ENCODE measurements at places on chromosomes 1 and 21.

DNA sequence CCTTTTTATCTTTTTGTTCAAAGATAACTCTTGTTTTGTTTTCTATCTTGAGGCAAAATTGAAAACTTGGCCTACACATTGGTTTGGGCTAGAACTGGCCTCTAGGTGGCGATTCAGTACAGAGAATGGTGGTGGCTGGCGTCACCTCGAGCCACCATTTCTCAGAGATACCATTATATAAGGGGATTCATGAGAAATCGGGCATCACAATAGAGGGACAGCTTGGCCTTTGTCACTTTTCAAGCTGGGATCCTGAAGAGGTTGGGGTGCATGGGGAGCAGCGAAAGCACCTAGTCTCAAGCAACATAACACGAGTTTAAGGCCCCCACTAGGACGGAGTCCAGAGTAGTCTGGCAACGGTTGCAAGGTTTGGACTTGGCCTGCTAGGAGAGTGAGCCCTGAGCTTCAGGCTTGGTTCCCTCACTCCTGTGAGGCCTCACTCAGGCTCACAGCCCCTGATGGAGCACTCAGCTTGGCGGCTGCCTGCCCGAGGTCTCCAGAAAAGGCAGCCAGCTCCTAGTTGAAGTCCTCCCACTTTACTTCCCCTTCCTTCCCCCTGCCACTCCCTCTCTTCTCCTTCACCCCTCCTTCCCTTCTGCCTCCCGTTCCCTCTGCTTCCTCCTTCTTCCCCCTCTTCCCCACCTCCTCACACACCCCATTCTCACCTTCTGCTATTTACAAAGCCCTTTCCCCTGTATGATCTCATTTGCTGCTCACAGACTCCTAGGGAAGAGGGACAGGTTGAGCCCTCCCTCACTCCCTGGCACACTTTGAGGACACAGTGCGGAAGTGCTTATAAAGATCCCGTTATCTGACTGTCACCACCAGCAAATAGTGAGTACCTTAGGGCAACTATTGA is 67.8 kb downstream of the LRIG2 start:
- DNase-seq, result peak; percentile 43

DNA sequence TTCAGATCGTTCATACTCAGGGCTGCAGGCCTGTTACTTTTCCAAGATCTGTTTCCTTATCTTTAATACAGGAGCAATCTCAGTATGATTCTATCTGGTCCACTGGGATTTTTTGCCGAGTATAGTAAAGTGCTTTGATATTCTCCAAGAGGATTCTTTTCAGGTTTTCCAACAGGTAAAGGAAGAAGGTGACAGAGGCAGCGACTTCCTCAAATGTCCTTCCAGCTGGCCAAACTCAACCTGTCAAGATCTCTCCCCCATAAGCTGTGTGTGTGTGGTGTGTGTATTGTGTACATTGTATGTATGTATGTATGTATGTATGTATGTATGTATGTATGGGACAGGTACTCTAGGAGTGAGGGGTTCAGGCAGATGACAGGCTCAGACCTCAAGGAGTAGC is 1.1 kb downstream of the AKR1A1 start:
- no peak for DNase-seq

GRCh38 chr1:91775227-91775626 is 110.7 kb downstream of the TGFBR3 start:
- DNase-seq, result no peak

DNA sequence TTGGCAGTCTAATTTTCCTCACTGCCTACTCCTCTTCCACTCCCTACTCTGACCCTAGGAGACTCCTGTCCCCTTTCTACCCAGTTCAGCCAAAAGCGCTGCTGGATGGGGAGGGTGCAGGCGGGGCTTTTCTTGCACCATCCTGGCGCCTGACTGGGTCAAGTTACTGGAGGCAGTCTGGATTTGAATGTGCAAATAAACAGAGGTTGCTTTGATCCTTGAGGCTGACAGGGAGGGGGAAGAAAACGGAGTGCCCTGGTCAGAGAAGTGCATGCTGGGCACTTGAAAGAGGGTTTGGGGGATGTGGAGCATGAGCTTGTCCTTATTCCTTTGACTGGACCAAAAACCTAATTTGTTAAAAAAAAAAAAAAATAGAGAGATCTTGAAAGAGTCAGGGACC is 76.8 kb upstream of the SOX13 start:
- DNase-seq, result no peak

- DNase-seq, result no peak
These were observed 34.1 kb downstream of the RGSL1 start for GRCh38 chr1:182484067-182484466.

DNA sequence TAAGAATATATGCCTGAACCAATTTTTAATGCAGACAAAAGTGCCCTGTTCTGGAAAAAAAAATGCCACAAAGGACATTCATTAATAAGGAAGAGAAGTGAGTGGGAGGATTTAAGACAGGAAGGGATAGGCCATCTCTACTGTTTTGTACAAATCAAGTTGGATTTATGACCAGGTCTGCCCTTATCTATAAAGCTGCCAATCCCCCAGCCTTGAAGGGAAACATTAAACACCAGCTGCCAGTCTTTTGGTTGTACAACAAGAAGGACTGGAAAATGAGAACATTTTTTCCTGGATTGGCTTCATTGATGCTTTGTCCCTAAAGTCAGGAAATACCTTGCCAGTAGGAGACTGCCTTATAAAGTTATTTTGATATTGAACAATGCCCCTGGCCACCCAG is 444.0 kb downstream of the NPHP4 start:
- DNase-seq, result no peak

DNA sequence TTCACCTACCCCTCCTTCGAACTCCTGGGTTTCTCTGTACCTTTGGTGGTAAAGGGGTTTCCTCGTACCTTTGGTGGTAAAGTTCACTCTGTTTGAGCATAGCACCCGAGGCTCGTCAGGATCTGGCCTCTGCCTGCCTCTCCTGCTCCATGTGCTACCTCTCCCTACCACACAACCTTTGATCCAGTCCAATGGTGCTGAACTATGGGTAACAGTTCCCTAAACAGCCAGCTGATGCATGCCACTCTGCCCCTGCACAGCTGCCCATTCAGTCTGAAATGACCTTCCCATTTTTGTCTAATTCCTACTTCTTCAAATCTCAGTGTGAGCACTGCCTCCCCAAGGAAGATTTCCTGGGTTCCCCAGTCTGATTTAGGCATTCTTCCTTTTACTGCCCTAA is 14.0 kb downstream of the OVAAL start:
- no peak for DNase-seq

DNA sequence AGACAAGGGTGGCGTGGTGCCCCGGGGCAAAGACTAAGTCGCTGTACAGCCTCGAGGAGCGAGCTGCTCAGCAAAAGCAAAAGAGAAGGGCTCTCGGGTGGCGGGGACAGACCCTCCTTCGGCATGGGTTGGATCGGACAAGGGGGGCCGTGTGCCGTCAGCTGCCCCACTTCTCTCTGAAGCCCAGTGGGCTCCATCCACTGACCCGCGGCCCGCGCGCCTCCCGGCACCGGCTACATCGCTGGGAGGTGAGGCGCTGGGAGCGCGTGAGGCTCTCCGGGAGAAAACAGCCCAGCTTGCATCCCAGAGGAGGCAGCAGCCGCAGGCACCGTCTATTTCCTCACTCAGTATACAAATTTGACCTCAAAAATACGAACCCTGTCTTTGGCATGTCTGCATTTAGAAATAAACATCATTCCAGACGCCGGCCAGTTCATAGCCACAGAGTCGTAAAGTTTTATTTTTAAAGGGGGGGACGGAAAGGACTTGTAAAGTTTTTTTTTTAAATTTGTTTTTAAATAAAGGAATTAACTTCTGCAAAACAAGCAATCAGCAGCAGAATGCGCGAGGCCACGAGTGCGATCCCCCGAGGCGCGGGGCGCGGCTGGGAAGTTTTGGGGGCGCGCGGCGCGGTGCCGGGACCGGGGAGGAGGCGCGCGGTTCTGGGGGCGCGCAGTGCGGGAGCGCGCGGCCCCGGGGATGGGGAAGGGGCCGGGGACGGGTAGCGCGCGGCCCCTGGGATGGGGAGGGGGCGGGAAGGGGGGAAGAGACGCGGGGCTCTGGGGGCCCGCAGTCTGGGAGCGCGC is 689 bp upstream of the GPR137B start:
- DNase-seq, result no peak

GRCh38 chr1:65844296-65844695 is 51.6 kb downstream of the PDE4B start:
- DNase-seq, result no peak

- no peak for DNase-seq
These were observed 651.8 kb downstream of the LMO4 start for GRCh38 chr1:87980494-87980893.

DNA sequence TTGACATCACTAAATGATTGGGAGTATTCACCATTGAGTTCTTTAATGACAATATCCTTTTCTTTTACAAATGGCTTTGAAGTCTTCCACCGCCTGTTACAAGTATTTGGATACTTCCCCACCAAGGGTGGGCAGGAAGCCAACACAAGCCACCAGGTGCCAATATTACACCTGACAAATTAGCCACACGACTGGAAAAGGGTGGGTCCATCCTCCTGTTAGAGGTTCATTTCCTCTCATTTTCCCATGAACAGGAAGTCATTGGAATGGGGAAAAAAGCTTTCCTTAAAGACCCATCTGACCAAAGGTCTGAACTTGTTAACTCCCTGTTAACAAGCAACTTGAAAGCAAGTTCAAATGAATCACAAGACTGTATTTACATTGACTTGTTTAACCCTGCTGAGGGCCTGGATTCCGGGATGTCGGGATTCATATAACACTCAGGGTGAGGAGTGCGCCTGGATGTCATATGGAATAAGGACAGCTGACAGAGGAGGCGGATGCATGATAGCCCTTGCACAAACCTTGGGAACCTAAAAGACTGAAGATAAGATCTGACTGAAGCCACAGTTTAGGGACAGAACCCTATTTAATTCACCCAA is 40.5 kb upstream of the PROX1 start:
- DNase-seq, result no peak

DNA sequence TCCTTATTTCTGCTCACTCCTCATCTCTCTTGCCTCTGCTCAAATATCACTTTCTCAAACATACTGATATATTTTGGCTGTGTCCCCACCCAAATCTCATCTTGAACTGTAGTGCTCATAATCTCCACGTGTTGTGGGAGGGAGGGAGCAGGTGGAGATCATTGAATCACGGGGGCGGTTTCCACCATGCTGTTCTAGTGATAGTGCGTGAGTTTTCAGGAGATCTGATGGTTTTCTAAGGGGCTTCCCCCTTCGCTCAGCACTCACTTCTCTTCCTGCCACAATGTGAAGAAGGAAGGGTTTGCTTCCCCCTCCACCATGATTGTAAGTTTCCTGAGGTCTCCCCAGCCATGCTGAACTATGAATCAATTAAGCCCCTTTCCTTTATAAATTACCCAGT is 26.6 kb downstream of the ZBTB8OS start:
- peak; percentile 13 for DNase-seq

GRCh38 chr1:85137660-85138059 is 63.2 kb downstream of the SYDE2 start:
- no peak for DNase-seq

DNA sequence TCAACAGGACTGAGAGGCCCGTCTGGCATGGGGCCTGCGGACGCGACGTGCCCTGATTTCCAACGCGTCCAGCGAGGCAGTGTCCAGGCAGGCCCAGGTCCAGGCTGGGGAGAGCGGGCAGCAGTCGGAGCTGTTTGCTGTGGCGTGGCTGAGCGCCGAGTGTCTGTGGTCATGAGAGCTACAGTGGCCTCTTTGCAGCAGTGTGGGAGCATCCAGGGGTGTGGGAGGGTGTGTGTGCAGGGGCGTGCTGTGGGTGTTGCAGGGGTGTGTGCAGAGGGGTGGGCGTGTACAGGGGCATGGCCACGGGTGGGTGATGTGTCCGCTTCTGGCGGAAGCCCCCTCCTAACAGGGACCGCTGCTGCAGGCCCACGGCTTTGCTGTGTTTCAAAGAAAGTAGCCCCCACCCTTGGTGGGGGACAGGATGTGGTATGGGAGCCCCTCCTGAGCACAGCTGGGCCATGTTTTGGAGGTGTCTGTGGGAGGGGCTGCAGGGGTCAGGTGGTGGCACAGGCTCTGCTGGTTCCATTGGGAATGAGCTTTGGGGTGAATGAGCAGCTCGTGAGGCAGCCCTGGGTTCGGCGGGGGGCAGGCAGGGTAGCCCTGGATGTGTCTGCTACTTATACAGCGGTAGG is 17.7 kb downstream of the PLCH2 start:
- no peak for DNase-seq

DNA sequence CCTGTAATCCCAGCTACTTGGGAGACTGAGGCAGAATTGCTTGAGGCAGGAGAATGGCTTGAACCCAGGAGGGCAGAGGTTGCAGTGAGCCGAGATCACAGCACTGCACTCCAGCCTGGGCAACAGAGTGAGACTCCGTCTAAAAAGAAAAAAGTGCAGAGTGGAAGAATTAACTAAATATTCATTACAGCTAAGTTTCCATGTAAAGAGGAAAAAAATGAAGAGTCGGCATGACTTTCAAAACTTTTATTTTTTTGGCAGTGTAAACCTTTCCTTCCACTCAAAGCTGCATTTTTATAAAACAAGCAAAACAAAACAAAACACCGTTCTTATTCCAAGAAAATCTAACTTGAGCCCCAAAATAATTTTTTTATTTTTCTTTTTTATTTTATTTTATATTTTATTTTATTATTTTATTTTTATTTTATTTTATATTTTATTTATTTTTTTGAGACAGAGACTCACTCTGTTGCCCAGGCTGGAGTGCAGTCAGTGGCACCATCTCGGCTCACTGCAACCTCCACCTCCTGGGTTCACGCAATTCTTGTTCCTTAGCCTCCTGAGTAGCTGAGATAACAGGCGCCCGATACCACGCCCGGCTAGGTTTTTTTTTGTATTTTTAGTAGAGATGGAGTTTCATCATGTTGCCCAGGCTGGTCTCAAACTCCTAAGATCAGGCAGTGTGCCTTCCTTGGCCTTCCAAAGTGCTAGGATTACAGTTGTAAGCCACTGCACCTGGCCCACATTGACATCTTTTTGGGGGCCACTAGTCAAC is 62.9 kb downstream of the PACC1 start:
- no peak for DNase-seq

DNA sequence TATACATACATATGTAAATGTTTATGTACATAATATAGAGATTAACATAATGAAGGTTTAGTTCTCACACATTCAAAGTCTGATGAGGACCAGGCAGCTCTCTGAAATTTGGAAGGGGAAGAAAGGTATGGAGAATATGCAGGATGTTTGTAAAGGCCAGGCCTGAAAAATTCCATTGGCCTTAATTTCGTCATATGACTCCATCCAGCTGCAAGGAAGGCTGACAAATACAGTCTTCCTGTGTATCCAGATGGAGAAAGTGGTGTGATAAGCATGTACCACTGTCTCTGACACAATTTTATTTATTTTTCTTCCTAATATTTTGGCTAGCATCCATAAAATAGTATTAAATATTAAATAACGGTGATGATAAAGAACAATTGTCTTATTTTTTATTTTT is 6.3 kb upstream of the SGIP1 start:
- DNase-seq, result no peak

DNA sequence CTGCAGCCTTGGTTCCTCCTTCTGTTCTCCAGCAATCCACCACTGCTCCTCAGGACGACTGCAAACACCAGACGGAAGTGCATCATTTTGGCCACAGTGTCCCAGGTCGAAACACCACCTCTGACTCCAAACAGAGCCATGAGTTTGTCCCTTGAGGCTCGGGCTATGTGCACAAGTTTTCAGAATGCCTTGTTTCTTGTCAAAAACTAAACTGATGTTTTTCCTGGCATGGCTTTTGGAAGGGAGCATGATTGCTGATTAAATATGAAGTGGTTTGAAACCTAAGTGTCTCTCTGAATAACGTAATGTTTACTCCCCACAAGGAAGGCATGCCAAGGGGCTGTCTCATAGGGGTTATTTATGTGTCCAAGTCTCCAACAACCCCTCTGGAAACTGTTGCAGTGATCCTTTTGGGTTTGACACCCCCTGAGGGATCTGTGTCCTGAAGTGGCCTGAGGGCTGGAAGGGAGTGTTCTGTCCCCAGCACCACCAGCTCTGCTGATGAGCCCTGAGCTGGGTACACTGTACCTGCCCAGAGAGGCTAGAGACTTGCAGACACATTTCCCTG is 132.7 kb downstream of the PLPP3 start:
- DNase-seq, result no peak

Measured in activated T-cell treated with anti-CD3 and anti-CD28 coated beads, Interleukin-2, amount 50 U/mL, for 4 hours (primary cell).